ENCODE measurements at places on chromosomes 4 and X.

DNA sequence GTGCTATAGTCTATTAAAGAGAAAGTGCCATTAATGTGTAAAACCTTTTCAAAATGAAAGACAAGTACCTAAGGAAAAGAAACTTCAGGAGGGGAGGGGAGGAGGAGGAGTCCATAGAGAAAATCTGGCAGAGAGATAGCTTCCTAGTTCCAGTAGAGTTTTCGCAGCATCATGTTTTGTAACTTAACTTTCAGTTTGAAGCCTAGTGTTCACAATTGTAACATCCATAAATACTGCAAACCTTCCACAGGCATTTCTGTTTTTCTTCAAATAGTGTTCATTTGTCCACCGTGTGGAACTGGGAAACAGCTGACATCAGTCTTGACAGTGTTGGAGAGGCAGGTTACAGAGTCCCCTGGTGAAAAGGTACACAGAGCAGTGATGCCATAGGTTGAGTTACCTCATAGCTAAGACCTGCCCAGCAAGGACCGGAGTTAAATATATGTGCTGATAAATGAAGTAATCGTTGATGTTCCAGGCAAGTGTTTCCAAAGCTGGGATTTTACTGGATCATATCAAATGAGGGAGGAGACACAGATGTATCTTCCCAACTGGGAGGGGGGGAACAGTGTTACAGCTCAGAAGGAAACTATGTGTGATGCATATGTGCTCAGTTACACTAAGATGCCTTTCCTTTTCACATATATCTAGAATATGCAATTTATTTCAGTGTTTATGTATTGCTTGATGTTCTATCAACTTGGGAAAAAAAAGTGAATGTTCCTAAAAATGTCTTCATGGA is 369.5 kb upstream of the FAM241A start:
- DNase-seq, result no peak

DNA sequence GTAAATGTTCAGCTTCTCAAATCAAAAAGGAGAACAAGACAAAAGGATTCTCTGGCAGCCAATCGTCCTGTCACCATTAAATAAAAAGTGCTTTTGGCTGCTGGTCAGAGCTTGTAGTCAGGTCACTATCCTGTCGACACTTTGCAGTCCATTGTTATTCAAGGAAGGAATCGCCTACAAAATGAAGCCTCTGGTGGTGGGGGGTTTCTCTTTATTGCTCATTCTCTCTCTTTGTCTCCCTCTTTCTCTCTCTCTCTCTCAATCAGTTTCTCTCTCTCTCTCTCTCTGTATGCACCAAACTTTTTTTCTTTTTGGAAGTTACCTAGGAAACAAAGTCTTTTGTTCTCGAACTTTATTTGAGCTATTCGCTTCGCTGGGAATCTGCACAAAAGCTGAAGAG is 17.6 kb upstream of the SCML1 start:
- DNase-seq, result no peak

DNA sequence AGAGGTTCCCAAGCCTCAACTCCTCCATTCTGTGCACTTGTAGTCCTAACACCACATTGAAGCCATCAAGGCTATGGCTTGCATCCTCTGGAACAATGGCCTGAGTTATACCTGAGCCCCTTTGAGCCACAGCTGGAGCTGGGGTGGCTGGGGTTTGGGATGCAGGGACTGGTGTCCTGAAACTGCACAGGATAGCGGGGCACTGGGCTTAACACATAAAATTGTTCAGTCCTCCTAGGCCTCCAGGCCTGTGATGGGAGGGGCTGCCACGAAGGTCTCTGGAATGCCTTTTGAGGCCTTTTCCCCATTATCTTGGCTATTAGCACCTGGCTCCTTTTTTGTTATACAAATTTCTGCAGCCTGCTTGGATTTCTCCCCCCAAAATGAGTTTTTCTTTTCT is 35.5 kb downstream of the CFAP299 start:
- DNase-seq, result no peak

DNA sequence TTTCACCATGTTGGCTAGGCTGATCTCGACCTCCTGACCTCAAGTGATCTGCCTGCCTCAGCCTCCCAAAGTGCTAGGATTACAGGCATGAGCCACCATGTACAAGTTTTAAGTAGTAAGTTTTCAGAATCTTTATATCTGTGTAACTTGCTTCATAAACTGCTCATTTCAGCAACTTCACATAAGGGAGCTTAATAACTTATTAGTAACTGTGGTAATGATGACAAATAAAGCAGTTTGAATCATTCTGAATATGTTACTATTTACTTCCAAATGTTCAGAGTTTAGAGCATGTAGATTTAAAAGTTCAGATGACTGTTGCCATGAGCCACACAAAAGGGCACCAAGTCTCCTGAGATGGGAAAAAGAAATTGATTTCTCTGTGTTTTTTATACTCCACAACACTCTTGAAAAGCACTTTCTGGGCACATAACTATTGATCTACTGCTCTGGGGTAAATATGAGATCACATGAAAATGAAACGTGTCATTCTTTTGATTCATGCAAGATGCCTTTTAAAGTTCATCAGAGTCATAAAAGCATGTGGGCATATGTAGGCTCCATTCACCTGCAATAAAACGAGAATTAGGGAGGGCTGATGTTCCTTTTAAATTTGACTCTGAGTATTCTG is 14.1 kb upstream of the CA5B start:
- no peak for DNase-seq

DNA sequence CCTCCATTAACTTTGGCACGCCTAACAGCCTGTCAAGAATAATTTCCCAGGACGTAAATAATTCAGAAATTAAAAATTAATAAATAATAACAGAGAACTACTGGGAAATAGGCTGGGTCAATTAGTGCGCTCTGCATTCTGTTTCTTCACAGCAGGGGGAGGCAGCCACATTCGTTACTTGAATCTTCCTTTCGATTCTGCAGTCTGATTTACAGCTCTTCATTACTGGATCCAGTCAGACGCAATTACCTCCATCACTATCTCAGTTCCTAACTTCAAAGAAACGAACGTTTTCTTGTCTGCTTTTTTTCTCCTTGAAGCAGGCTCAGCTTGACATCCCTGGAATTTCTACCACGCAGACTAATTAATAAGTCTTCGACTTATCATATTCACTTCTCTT is 9.0 kb upstream of the RPL34 start:
- DNase-seq, result no peak

- no peak for DNase-seq
Observed at GRCh38 chr4:172651961-172652360, 516.6 kb upstream of the GALNT7 start.

GRCh38 chr4:52143815-52144214 is 92.7 kb downstream of the SPATA18 start:
- DNase-seq, result no peak

DNA sequence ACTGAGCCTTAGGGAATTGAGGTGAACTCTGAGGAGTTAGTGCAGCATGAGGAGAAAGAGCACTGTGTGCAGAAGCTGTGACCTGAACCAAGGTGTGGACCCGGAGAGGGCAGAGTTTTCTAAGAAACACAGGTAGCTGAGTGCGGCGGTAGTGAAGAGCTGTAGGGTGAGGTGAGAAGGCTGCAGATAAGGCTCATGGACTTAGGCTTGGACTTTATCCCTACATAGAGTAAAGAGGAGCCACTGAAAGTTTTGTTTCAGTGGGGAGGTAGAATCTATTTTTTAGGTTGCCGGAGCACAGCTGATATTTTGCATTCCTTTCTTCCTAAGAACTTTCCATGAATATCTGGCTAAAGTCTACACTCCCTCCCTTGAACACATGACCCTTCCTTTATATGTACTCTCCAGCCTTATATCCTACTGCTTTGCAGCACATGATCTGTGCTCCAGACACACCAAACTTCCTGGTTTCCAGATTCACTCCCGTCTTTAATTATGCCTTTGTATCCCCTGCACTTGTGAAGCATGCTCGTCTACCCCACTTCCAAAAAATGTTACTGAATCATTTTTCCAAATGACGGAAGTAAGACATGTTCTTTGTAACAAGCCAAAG is 10.6 kb upstream of the PGRMC2 start:
- DNase-seq, result no peak

- DNase-seq, result no peak
Observed at GRCh38 chrX:23511793-23512192, 155.5 kb upstream of the PRDX4 start.

- DNase-seq, result no peak
Observed at GRCh38 chrX:22136711-22137110, 104.6 kb downstream of the PHEX start.

DNA sequence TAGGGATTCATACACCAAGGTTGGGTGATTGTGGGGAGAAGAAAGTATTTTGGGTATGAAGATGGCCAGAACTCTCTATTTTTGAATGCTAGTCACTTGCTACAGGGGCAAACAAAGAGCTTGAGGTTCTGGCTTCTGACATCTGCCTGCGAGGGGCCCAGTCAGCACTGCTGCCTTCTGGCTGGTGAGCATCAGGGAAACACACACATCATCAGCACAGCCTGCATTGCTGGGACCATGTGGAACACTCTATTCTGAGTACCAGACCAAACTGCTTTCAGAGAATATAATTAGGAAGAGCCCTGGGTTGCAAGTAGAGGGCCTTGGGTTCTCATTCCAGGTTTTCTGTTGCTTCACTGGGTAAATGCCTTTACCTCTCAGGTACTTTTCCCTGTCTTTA is 14.1 kb downstream of the TRPC5 start:
- no peak for DNase-seq

DNA sequence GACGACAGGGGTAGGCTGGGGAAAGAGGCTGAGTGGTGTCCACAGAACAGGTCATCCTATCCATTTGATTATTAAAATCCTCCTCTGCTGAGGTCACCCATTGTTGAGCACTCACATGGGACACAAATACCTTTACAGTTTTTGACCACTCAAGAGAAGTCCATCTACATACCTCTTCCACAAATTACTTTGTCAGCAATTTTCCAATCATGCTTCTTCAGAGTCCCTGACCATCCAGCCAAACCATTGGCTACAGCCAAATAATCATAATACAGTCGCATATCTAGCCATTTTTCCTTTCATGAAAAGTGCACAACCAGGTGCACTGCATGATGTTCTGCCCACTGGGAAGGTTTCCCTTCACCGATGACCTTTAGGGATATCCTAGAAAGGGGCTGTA is 407.4 kb downstream of the TEX13C start:
- DNase-seq, result no peak

- DNase-seq, result no peak
Observed at GRCh38 chrX:53279296-53280237, 1.8 kb downstream of the IQSEC2 start.

- no peak for DNase-seq
Observed at GRCh38 chr4:24476282-24476681, 108.1 kb downstream of the DHX15 start.

DNA sequence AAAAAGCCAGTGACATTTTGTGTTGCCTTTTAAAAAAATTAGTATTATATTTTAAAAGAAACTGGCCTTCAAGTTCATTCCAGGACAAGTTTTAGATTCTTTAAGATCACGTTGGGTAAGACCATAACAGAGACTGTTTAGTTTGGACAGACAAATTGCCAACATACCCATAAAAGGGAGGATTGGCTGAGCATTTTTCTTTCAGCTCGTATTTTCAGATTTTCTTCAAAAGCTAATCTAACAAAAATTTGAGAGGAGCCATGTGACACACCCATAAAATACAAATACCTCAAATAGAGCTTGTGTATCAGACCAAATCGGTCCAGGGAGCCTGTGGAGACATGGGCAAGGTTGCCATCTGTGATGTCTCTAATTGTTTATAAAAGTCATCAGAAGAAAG is 74.6 kb upstream of the C1QTNF7 start:
- DNase-seq, result no peak

- no peak for DNase-seq
Observed at GRCh38 chr4:165634766-165635165, 238.3 kb upstream of the TLL1 start.

DNA sequence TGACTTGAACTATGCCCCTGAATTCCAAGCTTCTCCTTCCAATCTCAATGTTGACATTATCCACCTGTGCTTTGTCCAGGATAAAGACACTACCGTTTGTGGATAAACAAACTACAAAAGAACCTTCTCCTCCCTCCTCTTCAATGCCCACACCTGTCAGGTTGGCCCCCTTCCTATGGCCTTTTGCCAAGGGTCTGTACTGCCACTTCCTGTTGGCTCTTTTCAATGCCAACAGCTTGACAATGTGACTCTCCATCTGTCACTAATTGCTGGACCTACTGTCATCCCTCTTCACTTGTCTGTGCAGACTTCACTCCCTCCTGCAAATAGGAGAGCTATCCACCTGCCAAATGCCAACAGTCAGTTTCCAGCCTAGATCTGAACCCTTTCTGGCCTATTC is 35.8 kb upstream of the MID1 start:
- no peak for DNase-seq

DNA sequence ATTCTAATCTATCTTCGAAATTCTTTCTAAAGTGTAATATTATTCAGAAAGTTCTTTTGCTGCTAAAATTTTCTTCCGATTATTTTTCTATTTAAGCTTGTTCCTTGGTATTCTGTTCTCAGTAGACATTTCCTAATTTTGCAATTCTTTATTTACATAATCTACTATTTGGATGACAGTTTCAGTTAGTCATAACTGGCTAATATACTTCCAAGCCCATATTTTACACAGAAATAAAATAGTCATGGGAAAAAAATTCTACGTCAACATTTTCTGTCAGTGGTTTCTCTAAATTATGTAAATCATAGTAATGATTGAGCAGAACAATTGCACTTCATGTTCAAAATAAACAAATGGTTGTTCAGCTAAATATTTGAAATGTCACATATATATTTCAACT is 178.0 kb upstream of the ANKRD50 start:
- no peak for DNase-seq

DNA sequence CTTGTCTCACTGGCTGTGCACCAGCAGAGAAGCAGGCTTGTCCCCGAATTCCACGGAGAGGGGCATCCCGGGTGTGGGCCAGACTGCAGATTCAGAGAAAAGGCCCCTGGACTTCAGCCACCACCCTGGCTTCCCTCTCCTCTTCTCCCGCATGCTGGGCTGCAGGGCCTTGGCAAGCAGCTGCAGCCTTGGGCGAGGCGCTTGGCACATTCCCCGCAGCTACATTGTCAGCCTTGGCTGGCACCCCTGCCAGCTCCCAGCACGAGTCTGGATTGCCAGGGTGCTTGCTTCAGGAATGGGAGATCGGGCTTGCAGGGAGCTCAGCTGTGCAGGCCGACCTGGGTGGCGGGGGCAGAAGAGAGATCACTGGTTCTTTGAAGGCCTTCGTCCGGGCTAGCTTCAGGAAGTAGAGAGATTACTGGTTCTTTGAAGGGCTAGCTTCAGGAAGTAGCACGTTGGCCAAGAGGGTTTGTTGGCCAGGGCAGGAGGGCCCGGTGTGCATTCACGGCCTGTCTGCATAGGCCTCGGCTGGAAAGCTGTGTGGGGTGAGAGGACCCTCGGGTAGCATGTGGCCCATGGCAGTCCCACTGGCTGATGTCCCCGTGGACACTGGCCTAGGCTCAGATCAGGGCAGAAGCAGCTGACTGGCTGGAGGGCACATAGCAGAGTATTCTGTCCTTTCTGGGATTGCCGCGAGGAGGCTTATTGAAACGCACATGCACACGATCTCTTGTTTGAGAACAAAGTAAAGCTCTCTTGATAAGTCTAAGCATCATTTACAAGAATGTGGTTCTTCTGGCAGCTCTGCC is 2.7 kb downstream of the ABCD1 start:
- DNase-seq, result no peak
